ENCODE measurements at places on chromosomes 12 and 14.

DNA sequence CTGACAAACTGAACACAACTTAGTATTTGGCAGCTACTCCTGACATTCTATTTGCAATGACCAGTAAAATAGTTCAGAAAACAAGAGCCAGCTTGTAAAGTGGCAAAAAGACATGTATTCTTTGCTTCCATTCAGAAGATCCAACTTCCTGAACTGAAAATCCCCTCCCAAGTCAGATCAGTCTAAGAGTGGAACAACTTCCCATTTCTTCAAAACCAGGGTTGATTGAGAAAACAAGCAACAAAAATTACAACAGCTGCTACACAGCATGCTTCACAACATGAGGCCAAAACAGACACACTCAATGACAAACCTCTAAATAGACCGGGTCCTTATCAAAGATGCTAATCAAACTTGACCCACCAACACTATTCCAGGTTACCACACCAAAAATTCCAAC lies 40.3 kb downstream of the CIT start:
- no peak for DNase-seq

DNA sequence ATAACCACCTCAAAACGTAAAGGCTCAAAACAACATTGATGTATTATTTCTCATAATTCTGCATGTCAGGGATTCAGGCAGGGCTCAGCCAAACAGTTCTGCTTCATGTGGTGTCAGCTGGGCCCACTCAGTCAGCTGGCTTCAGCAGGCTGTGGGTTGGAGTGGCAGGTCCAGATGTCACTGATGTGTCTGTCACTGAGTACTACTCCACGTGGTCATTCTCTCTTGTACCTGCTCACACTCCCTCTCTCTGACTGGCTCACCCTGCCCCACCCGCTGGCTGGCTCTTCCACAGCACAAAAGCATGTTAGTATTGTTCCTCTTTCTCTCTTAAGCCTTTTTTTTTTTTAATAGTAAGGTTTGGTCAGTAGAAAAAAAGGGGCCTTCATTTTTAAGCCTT lies 182.4 kb downstream of the DICER1 start:
- DNase-seq: no peak

GRCh38 chr14:94320243-94320642 lies 2.9 kb downstream of the SERPINA6 start:
- DNase-seq: no peak

- DNase-seq: no peak
Observed at GRCh38 chr14:97218691-97219430, 421.7 kb downstream of the VRK1 start.

- DNase-seq: no peak
Observed at GRCh38 chr12:62737615-62738014, 197.3 kb downstream of the PPM1H start.

GRCh38 chr14:75234173-75235115 lies 44.2 kb upstream of the FOS start:
- no peak for DNase-seq

DNA sequence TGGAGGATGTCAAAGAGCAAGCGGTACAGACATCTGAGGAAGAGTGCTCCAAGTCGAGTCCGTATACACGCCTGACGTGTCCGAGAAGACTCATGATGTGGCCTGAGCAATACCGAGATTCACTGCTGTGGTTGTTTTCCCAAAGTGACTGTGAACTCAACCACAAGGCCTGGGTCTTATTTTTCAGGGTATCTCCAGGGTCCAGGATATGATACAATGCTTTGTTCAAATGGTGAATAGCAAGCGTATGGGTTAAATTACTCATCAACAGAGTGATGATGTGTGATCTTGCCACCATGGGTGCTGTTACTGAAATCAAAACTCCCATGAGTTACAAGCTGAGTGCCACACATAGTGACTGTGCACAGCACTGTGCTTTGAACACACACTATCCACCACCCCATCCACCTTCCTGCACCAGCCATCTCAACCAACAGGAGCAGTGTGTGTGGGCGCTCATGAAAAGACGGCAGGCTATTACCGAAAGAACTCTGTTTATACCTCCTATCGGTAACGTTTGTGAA lies 109.6 kb downstream of the BCAT1 start:
- no peak for DNase-seq

DNA sequence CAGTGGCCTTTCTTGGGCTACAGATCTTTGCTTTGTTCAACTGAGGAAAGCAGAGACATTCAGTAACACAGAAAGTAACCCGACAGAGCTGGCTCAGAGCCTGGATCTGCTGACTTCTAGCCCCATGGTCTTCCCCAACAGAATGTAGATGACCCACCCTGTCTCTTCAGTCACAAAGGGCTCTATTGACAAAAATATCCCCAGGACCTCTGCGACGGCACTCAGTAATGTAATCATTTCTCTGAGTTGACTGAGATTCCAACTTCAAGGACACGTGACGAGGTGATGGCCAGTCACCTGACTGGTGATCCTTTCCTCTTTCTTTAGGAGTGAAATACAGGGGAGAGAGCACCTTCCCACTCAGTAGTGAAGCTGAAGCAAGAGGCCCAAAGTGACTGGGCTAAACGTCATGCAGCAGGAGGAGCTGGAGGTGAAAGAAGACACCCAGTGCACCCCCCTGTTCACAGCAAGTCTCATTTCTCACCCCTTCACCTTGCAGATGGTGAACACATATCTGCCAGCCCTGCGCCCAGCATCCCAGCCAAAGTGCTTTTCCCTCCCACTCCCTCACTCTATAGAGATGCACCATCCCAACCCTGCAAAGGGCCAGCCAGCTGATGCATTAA lies 179.2 kb upstream of the EGLN3 start:
- no peak for DNase-seq

GRCh38 chr14:69928111-69928523 lies 48.9 kb downstream of the SMOC1 start:
- DNase-seq: no peak

GRCh38 chr12:30399859-30400258 lies 295.8 kb downstream of the IPO8 start:
- no peak for DNase-seq

DNA sequence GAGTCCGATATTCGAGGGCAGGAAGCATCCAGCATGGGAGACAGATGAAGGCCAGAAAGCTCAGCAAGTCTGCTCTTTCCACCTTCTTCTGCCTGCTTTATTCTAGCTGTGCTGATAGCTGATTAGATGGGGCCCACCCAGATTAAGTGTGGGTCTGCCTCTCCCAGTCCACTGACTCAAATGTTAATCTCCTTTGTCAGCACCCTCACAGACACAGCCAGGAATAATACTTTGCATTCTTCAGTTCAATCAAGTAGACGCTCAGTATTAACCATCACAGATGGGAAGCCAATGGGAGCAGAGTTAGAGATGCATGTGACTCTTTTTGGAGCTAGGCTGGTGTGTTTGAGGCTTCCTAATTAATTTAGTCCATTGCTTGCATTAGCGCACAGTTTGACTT lies 17.0 kb downstream of the C12orf75 start:
- DNase-seq: no peak

- DNase-seq: no peak
Observed at GRCh38 chr14:63448841-63449240, 94.3 kb downstream of the PPP2R5E start.

GRCh38 chr12:55996201-55996714 lies 818 bp upstream of the SUOX start:
- peak; percentile 57 for DNase-seq

- DNase-seq: no peak
Observed at GRCh38 chr12:108610856-108611605, 13.1 kb upstream of the TMEM119 start.

GRCh38 chr14:71526388-71526787 lies 405.8 kb upstream of the RGS6 start:
- DNase-seq: no peak
